ENCODE measurements at places on chromosomes 1 and 21.
A peak's percentile ranks its signal among the peaks of the same experiment; 100 is the strongest.

- DNase-seq: peak; percentile 54
Measured at GRCh38 chr1:247448107-247448791, 9.7 kb downstream of the OR2B11 start.

GRCh38 chr1:201192261-201192788 is 1.7 kb downstream of the IGFN1 start:
- DNase-seq: no peak

DNA sequence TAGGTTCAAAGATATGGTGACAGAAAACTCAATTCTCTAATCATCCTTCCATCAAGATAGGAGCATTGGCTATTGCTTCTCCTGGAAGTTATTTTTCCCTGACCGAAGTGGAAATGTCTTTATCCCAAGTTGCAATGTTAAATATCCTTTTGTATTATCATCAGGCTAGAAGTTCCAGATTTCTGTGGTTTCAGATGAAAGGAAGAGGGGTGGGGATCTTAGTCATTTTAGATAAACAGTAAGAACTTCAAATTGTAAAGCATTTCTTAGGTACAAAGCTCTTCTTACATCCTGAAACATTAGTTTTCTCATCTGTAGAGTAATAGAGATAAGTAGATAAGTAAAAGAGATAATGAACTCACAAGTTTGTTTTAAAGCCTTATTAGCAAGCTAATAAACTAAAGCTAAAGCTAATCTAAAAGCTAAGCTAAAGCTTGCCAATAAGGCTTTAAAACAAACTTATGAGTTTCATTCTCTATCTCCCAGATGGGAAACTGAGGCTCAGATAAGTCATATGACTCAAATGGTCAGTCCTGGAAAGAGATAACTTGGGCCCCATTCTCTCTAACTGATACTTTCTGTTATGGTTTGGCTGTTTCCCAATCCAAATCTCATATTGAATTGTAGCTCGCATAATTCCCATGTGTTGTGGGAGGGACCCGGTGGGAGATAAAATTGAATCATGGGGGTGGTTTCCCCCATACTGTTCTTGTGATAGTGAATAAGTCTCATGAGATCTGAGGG is 99.2 kb upstream of the KCNK2 start:
- no peak for DNase-seq

DNA sequence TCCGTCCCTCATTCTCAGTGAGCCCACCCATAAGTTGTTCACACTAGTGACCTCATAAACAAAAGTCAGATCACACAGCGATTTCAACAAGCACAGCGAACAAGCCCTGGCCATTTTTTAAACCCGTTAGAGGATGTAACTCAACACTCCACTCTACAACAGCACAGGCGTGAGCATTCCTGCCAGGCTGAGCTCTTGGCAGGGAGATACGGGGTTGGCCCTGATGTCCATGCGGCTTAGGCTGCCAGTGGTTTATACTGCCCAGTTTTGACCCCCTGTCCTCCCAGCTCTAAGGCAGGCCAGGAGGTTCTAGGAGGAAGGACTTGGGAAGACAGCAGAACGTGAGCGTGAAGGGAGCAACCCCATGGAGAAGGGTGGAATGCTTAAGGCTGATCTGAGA is 35.0 kb downstream of the PARP1 start:
- DNase-seq: no peak

DNA sequence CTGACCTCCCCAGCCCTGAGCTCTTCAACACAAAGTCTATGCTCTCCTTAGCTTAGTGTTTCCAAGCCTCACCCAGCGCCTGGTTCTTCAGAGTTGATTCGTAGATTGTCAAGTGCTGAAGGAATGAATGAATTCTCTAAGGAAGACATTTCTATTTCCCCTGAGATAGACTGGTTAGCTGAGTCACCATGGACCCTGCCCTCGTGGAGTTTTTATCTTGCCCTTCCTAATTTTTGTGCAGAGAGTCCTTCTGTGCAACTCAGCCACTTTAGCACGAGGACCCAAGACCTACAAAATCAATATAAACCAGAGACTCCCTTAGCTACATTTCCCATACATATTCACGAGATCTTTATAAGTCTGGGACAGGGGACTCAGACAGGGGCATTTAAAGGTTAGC is 2.6 kb upstream of the CD244 start:
- no peak for DNase-seq
